ENCODE measurements at places on chromosomes 12 and 14.

DNA sequence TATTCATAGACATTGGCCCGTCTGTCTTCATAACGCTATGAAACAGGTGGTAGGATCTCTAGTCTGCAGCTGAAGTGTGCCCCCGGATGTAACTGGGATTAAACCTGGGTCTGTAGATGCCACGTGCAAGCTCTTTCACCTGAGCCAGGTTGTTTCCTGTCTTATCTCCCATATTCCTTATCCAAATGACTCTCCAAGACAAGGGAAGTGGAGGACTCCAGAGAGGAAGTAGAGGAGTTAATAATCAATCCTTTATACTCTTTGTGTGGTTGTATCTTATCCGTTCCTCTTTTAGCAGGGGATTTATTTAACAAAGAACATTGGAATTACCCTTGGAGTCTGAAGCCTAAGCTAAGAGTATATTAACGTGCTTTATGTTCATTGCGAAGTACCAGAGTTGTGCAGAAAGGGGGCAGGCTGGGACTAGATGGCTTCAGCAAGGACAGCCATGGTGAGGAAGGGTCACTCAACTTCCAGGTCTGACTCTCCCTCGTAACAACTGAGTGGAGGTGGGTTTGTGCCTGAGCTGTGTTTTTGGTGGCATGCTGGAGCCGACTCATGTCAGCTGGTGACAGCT lies 82.8 kb downstream of the RIN3 start:
- DNase-seq: no peak

DNA sequence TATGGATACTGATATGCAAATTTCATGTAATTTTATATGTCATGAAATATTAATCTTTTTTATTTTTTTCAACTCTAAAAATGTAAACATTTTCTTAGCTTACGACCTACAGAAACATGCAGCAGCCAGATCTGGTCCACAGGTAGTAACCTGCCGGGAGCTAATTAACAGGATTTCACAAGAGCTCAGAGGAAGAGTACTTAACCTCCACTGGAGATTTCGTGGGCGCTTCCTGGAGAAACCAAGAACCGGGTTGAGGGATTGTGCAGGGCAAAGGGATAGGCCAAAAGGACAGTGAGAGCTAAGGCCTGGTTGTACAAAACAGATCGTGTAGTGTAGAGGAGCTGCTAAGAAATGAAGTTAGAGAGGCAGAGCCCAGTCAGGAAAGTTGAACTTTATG lies 315.7 kb downstream of the PAWR start:
- no peak for DNase-seq

GRCh38 chr14:90456551-90456950 lies 59.7 kb downstream of the CALM1 start:
- DNase-seq: no peak

DNA sequence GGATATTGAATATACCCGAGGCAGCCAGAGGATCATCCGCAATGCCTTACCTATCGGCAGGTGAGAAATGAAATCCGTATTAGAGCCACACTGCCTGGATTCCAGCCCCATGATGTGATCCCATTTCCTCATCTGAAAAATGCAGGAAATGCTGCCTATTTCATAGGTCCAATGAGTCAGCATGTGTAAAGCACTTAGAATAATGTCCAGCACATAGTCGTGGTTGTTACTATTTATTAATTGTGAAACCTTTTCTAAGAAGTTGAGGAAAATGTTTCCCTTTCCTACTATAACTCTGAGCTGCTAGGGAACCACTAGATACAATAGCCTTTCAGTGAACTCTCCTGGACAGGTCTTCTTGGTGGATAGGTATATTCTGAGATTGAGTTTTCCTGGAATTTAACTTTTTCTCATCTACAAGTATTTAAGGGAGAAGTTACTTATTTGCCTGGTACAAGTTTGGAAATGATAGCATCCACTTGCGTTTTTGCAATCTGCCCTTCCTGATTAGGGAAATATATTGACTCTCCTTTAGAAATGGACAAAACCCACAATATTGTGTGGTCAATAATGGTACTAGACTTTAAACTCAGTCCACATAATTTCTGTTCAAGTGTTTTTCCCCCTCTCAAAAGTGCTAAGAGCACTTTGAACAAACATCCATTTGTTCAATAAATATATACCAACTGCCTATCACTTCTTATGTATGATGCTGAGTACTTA lies 12.2 kb downstream of the POLR3B start:
- DNase-seq: peak; percentile 73

- DNase-seq: no peak
These were observed 34.4 kb upstream of the GALNT9 start for GRCh38 chr12:132363661-132364347.

- no peak for DNase-seq
These were observed 400.5 kb upstream of the CCDC196 start for GRCh38 chr14:66085665-66086064.

DNA sequence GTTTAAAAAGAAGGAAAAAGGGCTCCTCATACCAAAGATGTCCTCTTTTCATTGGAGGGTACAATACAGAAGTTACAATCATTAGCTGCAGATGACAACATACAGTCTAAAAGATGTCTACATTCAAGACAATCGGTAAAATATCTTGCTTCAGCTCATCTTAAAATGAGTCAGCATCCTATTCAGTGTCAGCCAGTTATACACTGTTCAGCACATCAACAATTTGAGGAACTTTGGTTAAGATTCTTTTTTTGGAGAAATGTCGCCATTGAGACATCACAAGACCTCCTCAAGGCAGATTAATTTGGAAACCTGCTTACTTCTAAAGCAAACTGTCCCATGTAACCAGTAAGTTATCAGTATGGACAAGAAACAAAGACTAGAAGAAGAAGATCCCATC lies 100.7 kb upstream of the SLC38A4 start:
- DNase-seq: no peak

- DNase-seq: no peak
These were observed 131.2 kb downstream of the PAWR start for GRCh38 chr12:79559591-79559990.

GRCh38 chr14:93011650-93012325 lies 88.8 kb downstream of the CHGA start:
- no peak for DNase-seq

DNA sequence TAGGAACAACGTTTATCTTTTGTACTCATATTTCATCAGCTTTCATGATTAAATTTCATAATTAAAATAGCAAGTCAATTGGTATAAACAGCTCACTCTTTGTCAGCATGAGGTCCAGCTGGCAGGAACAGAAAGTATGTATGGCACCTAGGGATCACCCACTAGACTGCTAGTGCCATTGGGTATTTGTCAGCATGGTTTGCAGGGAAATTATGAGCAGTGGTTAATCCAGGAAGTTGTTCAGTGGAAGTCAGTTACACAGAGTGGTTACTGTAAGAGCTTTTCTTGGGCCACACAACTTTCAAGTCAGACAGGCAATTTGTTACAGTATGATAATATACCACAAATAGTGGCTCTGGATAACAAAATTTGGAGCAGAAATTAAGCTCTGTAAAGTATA lies 340.3 kb upstream of the RGS6 start:
- peak; percentile 70 for DNase-seq

DNA sequence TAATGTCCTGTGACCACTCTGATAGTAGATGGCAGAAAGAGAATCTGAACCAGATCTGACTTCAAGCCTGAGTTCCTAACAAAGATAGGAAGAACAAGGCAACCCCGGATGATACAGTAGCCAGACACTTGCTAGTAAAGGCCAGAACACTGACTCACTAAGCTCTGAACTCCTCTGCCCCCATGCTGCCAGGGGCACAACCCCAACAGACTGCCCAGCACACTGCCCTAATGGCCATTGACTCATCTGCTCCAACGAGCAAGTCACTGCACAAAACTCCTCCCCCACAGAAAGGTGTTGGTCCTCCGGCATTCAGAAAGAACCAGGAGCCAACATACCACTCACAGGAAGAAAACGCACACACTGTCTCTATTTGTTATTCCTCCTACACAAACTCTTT lies 179.6 kb upstream of the NUDT4 start:
- DNase-seq: peak; percentile 79

GRCh38 chr14:77498984-77499527 lies 440 bp upstream of the ISM2 start:
- peak; percentile 51 for DNase-seq

- peak; percentile 98 for DNase-seq
These were observed 18.0 kb upstream of the CACNA1C start for GRCh38 chr12:2034633-2035430.

- DNase-seq: no peak
These were observed 288.6 kb downstream of the DPF3 start for GRCh38 chr14:72605096-72605920.

GRCh38 chr14:103138301-103139131 lies 15.3 kb downstream of the TNFAIP2 start:
- no peak for DNase-seq

DNA sequence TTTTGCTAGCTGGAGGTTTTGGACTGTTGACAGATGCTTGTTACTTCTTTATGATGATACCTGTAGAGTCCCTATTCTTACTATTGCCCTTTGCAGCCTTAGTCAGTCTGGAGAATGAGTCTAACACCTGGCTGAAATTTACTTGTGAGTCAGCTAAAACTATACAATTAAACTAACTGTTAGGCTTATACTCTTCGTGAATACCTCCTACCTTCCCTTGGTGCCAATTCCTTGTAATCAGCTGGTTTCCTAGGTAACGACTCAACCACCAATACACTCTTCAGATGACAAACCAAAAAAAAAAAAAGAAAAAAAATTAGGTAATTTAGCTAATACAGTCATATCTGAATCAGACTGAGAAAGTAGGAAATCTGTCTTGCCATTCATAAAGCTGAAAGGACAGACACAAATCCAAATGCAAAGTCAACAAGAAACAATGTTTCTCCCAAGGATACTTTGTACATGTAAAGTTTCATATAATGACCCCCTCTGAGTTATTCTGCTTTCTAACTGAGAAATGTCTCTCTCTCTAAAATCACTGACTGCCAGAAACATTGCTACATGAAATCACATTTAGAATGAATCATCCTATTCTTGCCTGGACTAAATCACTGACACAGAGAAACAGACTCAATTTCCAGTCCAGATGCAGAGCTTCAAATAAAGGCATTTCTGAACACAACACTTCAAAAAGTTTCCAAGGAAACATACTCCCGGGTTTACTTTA lies 56.5 kb upstream of the CDKL1 start:
- DNase-seq: peak; percentile 64

DNA sequence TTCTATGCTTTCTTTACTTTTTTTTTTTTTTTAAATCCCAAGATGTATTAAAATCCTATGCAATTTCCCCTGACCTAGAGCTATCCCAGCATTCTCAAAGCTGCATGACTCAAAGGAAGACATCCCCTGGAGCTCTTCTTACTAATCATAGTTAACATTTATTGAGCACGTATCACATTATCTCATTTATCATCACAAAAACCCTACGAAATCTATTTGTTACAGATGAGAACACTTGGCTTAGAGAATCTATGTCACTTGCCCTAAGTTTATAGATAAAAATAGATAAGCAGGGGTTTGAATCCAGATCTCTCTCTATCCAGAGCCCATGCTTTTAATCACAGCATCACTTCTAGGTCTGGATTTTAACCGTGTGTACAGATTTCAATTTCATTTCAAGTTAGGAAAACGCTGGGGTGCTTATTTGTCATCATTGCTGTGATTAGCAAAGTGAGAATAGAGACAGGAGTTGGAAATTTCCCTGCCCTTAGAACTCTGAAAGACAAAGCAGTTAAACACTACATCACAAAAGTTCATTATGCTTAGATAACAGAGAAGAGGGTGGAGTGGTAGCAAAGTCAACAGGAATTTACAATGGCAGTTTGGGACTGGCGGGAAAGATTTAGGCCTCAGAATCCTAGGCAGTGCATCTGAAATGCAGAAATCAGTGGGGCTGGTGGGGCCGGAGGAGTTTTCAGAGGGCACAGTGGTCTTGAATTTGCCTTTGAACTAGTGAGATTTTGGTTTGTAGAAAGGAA lies 177.7 kb upstream of the FRMD6 start:
- DNase-seq: no peak

- no peak for DNase-seq
These were observed 242.2 kb upstream of the NPAS3 start for GRCh38 chr14:32696325-32697091.

DNA sequence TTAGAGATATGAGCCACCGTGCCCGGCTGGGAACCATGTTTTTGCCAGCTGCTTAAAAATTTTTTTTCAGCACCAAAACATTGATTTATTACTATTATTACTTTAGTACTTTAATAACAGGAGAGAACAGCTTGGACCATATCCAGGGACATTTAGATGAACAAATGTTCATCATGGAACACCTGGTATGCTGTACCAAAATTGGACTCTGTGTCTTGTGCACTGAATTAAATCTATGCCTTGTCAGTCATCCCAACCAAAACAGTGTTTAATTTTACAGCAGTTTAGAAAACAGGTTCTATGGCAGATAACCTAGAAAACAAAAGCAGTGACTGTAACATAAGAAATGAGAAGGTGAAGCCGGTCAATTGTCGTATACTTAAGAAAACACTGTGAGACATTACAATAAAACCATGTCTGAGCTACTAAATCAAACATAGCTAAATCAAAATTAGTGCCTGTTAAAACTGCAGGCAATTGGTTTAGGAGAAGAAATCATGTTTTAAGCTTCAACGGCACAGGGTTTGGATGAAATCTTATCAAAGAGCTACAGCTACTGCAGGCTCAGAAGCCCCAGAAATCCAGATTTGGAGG lies 58.2 kb upstream of the PYGL start:
- DNase-seq: no peak

- DNase-seq: no peak
These were observed 6.2 kb downstream of the TC2N start for GRCh38 chr14:91861091-91861490.

DNA sequence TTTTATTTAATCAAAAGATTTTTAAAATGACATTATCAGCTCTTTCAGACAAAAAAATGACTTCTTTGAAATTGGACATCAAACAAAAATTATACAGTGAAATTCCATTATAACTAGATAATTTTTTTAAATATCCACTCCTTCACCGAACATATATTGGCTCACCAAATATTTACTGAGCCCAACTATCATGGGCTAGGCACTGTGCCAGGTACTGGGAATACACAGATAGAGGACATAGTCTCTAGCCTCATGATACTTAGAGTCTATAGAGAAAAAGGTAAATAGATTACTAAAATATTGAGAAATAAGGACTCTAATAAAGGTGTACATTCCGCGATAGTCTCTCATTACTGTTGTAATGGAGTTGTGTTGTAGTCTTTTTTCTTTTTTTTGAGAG lies 219.9 kb downstream of the SEC23A start:
- no peak for DNase-seq

GRCh38 chr14:69354383-69355153 lies 43.5 kb downstream of the ERH start:
- DNase-seq: no peak

GRCh38 chr12:84464616-84465015 lies 448.0 kb downstream of the SLC6A15 start:
- DNase-seq: no peak

Measured in AG20443 (cell line).